Stimulated activated CD4-positive, alpha-beta T cell treated with anti-CD3 and anti-CD28 coated beads, Interleukin-15, amount 100 ng/mL, for 24 hours (primary cell): ENCODE measurements at places on chromosomes 3 and 15.

GRCh38 chr15:95733931-95734330, 596.6 kb upstream of the NR2F2 start:
- no peak for DNase-seq

DNA sequence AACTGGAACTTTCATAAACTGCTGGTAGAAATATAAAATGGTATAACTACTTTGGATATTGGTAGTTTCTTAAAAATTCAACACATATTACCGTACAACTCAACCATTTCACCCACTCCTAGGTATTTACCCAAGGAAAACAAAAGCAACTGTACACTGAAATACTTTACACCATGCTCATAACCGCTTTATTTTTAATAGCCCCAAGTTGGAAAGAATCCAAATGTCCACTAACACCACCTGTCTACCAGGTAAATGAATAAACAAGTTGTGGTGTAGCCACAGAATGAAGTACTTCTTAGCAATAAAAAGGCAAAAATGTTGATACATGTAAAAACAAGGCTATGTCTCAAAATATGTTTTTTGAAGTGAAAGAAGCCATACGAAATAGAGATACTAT, 215.9 kb upstream of the PEX5L start:
- DNase-seq: no peak

DNA sequence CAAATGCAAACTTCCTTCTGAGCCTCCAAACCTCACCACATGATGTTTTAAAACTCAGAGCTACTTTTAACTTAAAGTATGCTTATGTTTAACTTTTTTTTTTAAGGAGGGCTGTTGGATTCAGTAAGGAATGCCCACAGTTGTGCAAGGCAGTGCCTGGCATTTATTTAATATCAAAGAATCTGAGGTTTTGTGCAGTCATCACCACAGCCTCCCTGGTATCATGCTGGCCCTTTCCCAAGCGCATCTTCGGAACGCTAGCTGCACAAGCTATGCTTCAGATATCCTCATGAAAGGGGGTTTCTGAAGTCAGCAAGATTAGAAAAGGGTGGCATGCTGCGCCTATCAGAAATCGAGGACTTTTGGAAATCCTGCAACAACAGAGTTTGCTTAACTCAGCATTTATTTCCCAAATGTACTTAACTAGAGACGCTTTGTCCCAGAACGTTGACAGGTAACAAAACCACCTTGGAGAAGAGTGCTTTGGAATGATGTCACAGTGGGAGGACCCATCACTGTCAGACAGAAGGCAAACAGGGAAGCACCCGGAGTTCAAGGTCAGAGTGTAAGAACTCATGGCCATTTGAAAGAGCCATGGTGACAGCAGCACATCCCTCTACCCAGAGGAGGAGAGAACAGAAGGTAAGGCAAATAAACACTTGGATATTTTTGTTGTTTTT, 120.2 kb upstream of the IGF1R start:
- no peak for DNase-seq

DNA sequence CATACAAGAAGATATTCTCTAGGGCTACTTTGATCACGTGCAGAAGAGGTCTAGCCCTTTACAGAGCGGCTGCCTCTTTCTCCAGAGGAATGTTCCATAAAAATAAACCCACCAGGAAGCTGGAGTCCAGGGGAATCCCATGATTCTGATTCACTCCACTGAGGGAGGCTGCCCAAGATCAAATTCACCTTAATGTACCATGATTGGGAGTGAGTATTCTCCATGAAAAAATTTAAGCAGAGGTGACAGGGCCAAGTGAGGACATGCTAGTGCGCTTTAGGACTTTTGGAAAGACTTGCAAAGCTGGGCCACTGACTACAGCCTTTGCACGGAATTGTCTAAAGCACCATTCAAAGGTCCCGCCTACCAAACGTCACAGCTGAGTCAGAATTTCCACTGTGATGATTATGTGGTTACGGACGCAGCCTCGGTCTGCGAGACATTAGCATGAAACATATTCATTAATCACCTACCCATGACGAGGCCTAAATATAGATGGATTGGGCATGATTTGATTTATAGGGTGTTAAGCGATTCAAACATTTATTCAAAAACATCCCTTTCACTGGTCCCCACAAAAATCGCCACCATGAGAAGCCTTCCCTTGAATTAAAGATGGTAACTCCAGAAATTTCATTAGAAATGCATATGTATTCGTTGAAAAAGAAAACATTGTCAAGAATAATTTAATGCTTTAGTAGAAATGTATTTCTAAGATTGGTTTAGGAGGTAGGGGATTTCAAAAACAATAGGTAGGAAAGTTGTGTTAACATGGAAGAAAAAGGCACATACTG, 152.6 kb downstream of the GREM1 start:
- peak; percentile 4 for DNase-seq

GRCh38 chr3:197298945-197299854, 788 bp upstream of the DLG1 start:
- DNase-seq: peak; percentile 52

- DNase-seq: no peak
Observed at GRCh38 chr3:83131236-83131635, 1369.8 kb upstream of the GBE1 start.

DNA sequence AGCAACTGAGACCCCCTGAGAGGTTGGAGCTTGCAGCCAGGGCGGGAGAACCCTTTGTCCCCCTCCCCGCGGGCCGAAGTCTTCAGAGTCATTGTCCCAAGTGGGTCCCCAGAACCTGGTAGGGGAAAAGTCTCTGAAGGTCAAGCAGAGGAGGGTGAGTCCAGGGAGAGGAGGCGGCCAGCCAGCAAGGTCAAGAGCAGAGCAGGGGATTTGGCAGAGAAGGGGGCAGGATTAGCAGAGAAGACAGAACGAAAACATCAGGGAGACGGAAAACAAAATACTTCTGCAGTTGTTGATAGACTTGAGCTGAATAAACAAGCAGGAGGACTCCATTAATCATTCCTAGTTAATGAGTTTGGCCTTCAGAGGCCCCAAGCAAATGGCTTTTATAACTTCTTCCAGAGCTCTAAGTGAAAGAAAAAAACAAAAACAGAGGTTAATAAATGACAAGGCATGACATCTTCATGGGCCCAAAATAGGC, 66.7 kb downstream of the GRIP2 start:
- DNase-seq: no peak

GRCh38 chr3:193940526-193940925, 195.4 kb upstream of the HES1 start:
- no peak for DNase-seq

DNA sequence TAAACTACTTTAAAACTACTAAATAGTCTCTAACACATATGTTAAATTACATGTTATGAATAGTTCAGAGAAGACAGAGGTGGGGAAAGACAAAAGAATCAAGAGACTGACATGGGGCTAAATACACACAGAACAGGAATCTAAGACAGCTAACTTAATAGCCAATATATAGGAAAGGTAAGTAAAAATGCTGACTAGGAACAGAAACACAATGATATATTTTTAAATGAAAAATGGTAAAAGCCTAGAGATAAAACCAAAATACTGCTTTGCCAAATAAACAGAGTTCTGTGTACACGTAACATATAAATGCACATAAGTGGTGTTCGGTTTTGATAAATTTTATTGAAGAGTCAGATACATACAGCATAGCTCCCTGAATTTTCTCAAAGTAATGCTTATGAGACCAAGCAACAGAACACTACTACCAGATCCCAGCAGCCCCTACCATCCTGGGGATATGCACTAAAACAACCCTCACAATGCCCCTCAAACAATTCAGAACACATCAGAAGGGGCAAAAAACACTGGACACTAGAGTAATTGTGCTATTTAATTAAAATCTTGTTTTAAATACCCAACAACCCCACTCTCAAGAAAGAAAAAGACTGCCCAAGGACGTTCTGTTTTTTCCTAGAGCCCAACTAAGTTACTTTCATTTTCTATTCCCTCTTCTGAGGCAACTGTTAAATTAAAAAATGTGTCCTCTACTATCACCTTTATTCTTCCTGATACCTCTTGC, 121.1 kb downstream of the ADAM10 start:
- DNase-seq: no peak

GRCh38 chr15:22979238-22980188, 655 bp downstream of the CYFIP1 start:
- DNase-seq: peak; percentile 70

DNA sequence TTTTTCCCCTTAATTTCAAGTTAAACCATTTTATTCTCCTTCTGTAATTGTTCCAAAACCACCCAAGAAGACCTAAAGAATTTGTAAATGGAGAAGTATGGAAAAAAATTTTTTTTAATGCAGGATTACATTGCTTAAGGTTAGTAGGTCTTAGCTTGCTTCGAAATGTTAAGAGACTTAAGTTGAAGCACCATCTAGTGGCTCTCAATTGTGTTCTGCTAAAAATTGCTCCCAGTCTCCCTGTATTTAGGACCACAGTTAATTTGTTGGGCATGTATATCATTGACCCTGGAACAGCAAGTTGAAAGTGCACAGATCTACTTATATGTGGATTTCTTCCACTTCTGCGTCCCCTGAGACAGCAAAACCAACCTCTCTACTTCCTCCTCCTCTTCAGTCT, 32.4 kb downstream of the CD200R1L start:
- no peak for DNase-seq

- no peak for DNase-seq
Observed at GRCh38 chr15:94266789-94267188, 35.4 kb downstream of the MCTP2 start.

- DNase-seq: no peak
Observed at GRCh38 chr15:42150219-42150970, 6.0 kb downstream of the PLA2G4F start.

DNA sequence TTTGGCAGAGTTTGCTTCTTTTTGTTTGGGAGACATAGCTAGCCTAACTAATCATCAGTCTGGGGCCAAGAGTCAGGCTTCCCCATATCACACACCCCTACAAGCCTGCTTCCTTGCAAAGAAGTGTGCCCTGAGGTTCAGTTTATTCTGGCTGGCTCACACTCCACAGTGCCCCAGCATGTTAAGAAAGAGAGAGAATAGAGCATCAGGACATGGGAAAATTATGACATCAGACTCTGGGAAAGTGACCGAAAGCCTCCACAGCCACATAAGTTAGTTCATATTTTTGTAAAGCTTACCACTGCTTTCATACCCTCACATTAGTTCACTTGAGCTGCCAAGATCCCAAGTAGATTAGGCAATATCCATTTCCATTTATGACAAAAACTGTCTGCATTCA, 63.0 kb upstream of the CFAP161 start:
- DNase-seq: no peak
